ENCODE measurements at places on chromosomes 1 and 21.

- peak; percentile 89 for DNase-seq
Measured at GRCh38 chr1:241627453-241628259, 12.5 kb downstream of the CHML start.

DNA sequence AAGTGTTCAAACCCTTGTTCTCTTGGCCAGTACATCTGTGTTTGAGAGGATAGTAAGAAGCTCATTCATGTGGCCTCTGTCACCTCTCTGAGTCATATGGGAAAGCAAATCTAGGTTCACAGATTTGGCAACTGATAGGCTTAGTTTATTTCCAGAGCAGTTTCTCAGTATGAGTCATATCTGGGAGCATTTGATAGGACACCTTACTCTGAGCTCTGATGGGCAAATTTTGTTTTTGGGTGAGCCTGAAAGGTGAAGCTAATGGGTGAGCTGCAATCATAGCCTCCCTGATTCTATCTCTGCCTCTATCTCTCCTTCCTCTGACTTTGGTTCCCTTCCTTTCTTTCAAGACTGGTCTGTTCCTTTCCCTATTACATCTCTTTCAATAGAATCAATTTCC lies 134.4 kb downstream of the S1PR1 start:
- peak; percentile 17 for DNase-seq

DNA sequence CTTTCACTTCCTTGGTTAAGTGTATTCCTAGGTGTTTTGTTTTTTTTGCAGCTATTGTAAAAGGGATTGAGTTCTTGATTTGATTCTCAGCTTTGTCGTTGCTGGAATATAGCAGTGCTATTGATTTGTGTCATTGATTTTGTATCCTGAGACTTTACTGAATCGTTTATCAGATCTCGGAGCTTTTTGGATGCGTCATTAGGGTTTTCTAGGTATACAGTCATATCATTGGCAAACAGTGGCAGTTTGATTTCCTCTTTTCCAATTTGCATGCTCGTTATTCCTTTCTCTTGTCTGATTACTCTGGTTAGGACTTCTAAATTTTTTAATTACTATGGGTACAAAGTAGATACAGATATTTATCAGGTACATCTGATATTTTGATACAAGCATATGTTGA lies 75.4 kb downstream of the SLC35A3 start:
- DNase-seq: no peak

GRCh38 chr21:31564439-31564838 lies 95.1 kb upstream of the SOD1 start:
- peak; percentile 22 for DNase-seq

- peak; percentile 16 for DNase-seq
Measured at GRCh38 chr1:20486457-20487235, 636 bp upstream of the CAMK2N1 start.

- DNase-seq: no peak
Measured at GRCh38 chr1:41243079-41243385, 926 bp upstream of the SCMH1 start.

DNA sequence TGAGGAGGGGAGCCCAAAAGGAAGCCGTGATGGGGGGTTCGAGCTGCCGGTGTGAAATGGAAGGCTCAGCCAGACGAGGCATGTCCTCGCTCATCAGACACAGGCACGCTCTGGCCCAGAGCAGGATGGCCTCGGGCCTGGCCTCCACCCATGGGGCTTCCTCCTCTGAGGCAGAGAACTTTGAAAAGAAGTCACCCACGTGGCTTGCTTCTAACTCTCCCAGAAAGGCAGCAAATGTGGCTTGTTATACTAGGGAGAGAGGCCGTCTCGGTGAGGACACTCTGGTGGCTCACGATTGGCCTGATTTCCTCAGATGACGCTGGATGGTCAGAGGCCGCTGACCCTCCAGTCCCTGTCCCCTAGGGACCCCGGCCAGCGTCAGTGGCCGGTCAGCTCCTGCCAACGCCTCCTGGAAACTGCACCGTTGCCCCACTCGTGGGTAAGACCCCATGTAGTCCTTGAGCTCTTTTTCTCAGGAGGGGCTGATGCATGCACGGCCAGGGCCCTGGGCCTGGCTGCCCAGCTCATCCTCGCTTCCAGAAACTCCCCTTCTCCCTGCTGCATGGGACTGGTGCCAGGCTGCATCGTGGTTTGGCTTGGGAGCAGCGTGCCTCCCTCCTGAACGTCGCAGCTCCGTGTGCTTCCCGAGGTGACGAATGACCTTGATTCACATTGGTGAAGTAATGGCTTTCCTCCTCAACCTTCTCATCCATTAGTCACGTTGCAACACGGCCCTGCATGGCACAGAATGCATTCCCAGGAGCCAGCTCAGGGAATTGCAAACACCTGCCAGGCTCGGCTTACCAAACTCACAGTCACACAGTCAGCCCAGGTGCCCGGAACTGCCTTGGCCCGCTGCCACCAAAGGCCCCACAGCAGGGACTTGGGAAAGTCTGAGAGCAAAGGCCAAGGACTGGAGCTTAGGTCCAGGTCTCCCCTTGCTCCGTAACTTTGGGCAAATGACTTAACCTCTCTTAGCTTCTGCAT lies 58.8 kb downstream of the TOMM20 start:
- DNase-seq: peak; percentile 13

DNA sequence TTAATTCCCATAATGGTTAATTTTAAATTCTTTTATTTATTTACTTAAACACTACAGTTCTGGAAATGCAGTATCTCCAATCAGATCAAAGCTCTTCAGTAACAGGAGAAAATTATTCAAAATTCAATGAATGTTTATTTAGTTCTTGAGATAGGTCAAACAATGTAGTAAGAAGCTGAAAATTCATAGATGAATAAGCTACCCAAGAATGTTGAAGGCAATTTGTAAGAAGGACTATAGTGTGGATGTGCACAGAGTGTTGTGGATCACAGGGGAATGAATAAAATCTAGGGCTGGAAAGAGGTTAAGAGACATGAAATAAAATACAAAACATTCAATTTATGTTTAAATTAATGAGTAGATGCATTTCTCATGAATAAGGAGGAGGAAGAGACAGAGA lies 72.0 kb downstream of the OLFM3 start:
- no peak for DNase-seq

GRCh38 chr1:236636017-236636416 lies 31.7 kb upstream of the HEATR1 start:
- no peak for DNase-seq

- DNase-seq: no peak
Measured at GRCh38 chr1:221200464-221200863, 321.2 kb downstream of the HLX start.

- DNase-seq: no peak
Measured at GRCh38 chr1:240786880-240787279, 174.9 kb upstream of the GREM2 start.

GRCh38 chr1:212738330-212738729 lies 38.7 kb upstream of the BATF3 start:
- no peak for DNase-seq

DNA sequence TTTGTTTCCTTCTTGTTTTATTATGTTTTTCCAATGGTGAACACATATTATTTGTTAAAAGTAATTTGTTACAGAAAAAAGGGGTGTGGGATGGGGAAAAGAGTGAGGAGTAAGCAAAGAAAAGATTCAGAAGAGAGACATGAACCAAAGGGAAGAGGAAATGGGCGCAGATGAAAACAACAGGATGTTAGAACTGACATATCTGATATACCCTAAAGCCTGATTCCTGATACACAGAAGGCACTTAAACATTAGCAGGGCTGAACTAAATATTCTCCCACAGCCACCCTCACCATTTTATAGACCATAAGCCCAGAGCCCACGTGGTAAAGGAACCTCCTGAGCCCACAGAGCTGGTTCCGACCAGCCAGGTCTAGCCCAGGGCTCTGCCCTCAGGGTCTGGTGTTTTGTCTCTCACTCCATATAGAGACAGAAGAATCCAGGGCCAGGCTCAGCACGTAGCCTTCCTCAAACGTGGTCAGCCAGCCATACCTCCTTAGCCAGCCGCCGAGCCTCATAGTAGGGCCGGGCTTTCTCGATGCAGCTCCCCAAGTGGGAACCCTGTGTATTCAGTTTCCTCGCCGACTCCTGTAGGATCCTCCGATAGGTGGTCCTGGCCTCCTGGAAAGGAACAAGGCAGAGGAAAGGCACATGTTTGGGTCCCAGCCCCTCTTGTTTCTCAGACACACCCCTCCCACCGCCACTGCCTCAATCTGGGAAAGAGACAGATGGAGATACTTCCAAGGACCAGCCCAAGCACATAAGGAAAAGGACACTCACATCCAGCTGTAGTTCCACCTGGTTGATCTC lies 9.5 kb downstream of the SH3BP5L start:
- DNase-seq: no peak

GRCh38 chr21:21029164-21029563 lies 31.0 kb downstream of the NCAM2 start:
- DNase-seq: no peak

GRCh38 chr1:184408580-184408979 lies 21.8 kb downstream of the C1orf21 start:
- DNase-seq: no peak

GRCh38 chr1:58524353-58524945 lies 22.1 kb downstream of the OMA1 start:
- no peak for DNase-seq

GRCh38 chr1:88640060-88640459 lies 44.0 kb upstream of the PKN2 start:
- DNase-seq: no peak

DNA sequence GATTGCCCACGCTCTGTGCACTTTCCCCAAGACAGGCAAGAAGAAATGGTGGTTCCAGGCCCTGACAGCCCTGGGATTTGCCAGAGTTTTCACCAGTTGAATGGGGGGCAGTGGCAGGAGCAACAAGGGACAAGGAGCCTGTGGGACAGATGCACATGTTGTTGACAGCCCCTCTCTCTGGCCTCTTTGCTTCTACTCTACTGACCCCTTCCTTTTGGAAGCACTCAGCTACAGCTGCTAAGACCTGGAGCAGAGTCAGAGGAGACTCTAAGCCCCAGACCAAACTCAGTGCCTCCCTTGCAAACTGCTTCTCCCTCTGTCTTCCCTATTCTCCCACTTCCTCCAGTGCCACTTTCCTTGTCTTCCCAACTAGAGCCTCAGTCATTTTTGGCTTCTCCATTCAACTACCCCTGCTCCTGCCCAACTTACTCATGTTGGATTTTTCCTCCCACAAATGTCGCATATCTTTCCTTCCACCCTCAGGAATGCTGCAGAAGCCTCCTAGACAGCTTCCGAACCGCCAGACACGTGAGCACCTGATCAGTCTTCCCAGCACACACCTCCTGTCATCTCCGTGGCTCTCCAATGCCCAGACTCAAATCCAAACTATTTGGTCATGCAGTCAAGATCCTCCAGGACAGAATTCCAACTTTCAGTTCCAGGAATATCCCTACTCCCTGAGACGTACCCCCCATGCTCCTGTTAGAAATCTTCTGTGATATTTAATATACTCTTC lies 9.1 kb downstream of the INKA2 start:
- DNase-seq: no peak

- no peak for DNase-seq
Measured at GRCh38 chr1:154663471-154664060, 55.6 kb upstream of the ADAR start.

DNA sequence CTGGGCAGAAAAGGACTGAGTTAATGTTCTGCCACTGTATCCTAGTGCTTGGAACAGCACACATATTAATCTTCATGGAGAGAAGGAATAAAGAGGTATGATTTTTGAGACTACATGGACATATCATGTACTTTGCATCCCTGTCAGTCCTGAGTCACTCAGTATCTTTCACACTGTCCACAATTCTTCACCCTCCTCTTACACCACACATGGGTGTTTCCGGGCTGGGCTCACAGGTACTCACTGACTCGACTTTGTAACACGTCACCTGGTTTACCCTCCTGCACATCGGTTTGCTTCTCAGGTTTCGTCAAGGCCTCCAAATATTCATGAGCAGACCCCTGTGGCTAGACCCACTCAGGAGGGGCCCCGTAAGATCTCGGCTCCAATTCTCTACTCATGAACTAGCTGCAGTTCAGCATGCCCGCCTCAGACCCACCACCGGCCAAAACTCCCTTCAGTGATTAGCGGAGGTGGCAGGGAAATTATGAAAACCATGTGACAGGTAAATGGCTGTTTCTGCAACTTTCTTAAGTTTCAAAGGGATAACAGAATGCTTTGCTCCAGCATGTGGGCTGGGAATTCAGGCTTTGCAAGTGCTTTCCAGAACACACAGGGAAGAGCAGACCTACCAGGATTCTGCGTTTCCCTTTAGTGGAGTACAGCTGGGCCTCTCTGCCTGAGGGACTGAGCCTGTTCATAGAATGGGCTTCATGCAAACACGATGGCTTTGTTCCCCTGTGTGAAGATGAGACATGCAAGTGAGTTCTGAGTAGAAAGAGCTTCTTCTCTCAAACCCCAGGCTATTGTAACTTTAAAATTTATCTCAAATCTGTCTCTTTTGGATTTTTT lies 31.3 kb upstream of the TRABD2B start:
- no peak for DNase-seq

- DNase-seq: no peak
Measured at GRCh38 chr1:88873737-88874349, 17.5 kb downstream of the GTF2B start.

- DNase-seq: no peak
Measured at GRCh38 chr1:51378871-51379270, 48.5 kb upstream of the TTC39A start.

- no peak for DNase-seq
Measured at GRCh38 chr1:109728870-109729269, 12.0 kb downstream of the GSTM3 start.

DNA sequence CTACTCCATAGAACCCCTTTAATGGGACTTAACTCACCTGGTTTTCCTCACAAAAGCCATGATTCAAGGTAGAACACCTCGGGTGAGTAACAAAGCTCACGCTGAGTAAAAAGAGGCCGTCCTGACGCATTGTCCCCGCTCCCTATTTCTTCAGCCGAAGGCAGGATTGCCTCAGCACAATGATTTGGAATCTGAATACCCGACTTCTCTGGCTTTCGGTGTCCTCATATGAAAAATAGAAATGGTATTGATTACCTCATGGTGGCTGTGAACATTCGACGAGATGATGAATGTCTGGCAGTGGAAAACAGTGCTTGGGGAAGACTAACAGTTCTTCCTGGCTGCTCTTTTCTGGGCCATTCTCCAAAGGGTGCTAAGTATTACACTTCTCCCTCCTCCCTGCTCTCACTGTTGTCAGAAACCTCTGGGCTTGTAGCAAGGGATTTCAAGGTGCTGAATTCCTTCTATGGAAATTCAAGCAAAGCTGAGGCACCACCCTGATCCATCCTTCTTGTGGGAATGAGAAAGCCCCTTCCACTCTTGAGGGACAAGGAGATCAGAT lies 148.3 kb downstream of the C1orf94 start:
- no peak for DNase-seq

Data from kidney glomerular epithelial cell (primary cell).